T-helper 17 cell (primary cell): ENCODE measurements at places on chromosomes 4 and X. TPM values are rescaled to one million over a fixed set of nuclear protein-coding genes. Genes with fewer than 3 reads are reported as not detected.

TMEM156 gene
- 30.2 TPM for total RNA-seq

MAOB gene
- total RNA-seq: not detected

CHST7 gene
- total RNA-seq: 6.3 TPM

C4orf51 gene
- total RNA-seq: not detected

RAB33A gene
- total RNA-seq: 5.0 TPM

ABHD18 gene
- total RNA-seq: 22.5 TPM

DNA sequence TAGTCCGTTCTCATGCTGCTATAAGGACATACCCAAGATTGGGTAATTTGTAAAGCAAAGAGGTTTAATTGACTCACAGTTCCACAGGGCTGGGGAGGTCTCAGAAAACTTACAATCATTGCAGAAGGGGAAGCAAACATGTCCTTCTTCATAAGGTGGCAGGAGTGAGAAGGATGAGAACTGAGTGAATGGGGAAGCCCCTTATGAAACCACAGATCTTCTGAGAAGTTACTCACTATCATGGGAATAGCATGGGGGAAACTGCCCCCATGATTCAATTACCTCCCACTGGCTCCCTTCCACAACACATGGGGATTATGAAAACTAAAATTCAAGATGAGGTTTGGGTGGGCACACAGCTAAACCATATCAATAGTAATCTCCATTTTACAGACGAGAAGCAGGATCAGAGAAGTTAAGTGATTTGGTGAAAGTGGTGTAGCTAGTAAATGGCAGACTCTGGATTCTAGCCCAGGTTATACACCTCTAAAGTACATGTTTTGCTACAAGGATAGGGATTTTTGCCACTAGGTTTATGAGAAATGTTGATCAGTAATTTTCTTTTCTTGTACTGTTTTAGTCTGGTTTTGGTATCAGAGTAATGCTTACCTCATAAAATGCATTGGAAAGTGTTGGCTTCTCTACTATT is 47.3 kb upstream of the C1GALT1C1 start:
- no peak for DNase-seq

- DNase-seq: no peak
Observed at GRCh38 chr4:111399623-111400022, 745.6 kb upstream of the FAM241A start.

DNA sequence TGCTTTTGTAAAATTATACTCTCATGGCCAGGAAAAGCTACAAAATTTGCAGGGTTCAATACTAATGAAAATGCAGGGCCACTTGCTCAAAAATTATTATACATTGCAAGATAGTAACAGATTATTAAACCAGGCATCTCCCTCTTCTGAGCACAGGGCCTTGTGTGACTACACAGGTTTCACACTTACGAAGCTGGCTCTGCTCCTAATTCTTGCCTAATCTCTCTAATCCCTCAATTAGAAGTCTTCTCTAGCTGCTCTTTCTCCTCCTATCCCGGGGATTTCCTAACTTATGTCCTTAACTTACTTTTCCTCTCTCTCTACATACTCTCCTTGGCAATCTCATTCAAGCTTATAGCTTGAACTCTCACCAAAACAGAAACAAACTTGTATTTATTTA is 168.3 kb downstream of the AREG start:
- DNase-seq: no peak

- DNase-seq: no peak
Observed at GRCh38 chrX:68941385-68941952, 112.6 kb downstream of the EFNB1 start.

- DNase-seq: no peak
Observed at GRCh38 chrX:110920991-110921390, 125.4 kb upstream of the CHRDL1 start.

DNA sequence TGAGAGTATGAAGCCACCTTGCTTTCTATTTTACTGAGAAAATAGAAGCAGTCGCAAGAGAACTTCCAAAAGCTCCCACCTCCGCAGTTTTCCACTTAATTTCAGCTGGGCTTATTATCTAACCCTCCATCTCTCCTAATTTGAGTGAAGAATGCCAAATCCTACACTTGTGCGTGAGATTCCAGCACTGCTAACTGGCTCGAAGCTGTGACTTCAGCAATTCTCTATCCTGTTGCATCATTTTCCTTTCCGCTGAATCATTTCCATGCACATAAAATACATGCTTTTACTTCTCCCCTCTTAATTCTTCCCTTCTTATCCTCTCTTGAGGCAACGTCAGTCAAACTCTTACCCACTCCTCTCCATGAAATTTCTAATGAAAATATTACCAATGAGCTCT is 189.5 kb downstream of the GASK1B start:
- no peak for DNase-seq

DNA sequence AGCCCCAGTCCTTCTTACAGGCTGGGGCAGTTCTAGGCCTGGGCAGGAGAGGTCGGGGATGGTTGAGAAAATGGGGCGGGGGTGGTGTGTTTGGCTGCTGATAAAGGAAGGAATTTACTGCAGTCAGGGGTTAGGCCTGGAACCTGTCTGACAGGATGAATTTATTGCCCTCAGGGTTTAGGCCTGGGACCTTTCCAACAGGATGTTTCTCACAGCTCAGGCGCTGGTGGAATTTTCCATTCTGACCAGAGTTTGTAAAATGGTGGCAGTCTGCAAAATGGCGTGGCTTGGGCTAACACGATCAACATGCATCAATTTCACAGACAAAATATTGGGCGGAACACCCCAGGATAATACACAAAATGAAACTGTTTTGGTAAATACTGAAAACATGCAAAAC is 83.5 kb upstream of the SPIN4 start:
- DNase-seq: no peak

- no peak for DNase-seq
Observed at GRCh38 chr4:73620115-73620792, at the start of gene RASSF6. RASSF6 (minus strand) TSS chr4:73620436; CDS start chr4:73611795, 8,641 bp downstream.

- DNase-seq: no peak
Observed at GRCh38 chr4:7787067-7787466, 152.6 kb downstream of the AFAP1 start.

DNA sequence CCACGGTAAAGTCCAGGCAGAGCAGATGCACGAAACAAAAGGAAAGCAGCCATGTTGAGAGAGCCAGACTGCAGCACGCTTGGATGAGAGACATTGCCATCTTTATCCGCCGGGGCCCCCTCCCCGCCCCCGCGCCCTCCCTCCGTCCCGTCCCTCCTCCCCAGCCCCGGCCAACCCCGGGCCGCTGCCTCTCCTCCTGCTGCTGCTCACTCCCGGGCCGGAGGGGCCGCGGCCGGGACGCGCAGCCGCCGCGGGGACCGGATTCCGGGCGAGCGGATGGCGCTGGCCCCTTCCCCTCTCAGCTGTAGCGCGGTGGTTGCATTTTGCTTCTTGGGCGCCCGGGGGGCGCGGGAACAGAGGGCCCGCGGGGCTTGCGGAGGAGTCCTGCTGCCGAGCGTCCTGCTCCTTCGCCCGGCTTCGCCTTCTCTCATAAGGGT is 542 bp downstream of the RNF150 start:
- DNase-seq: no peak
